ENCODE measurements at places on chromosomes 11 and 22. TPM values are rescaled to one million over a fixed set of nuclear protein-coding genes. Genes with fewer than 3 reads are reported as not detected.

CCDC73 gene
- not detected for total RNA-seq

DGCR6L gene
- 31.7 TPM for total RNA-seq

GLB1L2 gene
- 0.73 TPM for total RNA-seq

DNA sequence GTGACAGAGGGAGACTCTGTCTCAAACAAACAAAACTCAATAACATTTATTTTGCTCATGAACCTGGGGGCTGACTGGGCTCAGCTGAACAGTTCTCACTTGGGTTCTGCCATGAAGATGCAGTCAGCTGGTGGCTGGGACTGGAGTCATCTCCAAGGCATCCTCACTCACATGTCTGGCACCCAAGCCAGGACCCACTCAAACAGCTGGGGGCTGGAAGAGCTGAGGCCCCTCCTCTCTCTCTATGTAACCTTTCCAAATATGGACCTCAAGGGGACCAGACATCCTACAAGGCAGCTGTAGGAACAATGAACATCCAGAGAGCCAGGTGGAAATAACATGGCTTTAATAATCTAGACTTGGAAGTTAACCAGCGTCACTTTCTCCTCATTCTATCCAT, 16.8 kb downstream of the HSPA8 start:
- DNase-seq, result no peak

DNA sequence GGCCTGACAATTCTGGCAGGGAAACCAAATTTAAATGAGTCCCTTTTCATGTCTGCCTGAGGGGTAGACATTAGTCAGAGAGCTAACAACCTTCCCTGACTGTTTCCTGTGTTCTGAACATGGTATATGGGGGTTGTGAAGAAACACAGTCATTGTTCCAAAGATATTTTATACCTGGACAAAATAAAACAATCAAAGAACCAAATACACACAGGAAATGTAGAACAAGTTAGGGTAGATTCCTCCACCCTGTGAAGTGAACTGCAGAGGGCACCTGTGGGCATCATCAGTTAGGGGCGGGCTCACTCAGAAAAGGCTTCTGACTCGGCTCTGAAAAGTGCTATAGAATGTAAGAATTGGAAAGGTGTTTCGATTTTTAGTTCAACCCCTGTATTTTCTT, 231.9 kb upstream of the CADM1 start:
- DNase-seq, result no peak

GRCh38 chr11:13354335-13354734, 76.7 kb downstream of the BMAL1 start:
- no peak for DNase-seq

- DNase-seq, result no peak
Measured at GRCh38 chr22:39643311-39644083, 72.9 kb downstream of the CACNA1I start.

DNA sequence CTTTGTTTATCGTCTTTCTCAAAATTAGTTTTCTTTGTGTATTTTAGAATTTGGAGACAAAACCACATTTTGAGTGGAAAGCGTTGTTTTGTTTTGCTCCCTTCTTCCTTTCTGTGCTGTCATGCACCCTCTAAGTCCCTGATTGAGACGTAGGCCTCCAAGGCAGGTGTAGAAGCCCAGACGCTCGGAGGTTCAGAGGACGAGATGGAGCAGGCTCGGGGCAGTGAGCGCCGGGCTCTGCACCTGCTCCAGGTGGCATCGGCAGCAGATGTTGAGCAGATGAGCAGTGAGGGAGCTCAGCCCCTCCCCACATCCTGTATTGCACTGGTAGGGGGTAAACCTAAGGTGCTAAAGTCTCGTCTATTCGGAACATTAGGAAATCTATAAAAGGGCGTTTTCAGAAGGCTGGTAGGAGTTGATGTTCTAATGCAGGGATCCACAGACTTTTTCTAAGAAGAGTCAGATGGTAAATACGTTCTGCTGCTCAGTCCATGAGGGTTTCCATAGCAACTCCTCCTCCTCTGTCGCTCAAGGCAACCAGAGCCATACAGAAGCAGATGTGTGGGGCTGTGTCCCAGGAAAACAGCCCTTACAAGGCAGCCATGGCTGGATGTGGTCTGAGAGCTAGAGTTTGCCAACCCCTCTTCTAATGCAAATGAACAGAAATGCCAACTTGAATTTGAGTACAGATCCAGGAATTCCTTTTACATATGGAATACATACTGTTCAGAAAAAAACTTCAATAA, 724.2 kb downstream of the BRD1 start:
- DNase-seq, result no peak

DNA sequence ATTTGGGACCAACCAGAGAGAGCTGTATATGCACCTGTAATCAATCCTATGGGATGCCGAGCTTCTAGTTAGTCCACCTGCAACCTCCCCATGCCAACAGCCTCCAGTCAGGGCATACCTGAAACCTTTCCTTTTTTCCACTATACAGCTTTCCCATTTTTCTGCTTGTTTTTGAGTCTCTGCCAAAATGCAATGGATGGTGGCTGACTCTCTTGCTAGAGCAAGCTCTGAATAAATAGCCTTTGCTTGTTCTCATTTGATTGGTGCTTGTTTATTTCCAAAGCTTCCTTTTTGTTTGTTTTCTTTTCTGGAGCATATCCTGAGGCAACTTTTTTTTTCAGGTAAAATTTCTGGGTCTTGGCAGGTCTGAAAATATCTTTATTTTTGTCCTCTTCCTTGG, 58.0 kb upstream of the PLET1 start:
- DNase-seq, result no peak

GRCh38 chr11:118621071-118621783, 13.8 kb downstream of the PHLDB1 start:
- DNase-seq, result no peak
